ENCODE measurements at places on chromosomes 5 and 9.

GRCh38 chr9:3447788-3448187 is 78.0 kb downstream of the RFX3 start:
- no peak for DNase-seq

- DNase-seq = no peak
Observed at GRCh38 chr9:136407911-136408310, 2.5 kb downstream of the ENTR1 start.

DNA sequence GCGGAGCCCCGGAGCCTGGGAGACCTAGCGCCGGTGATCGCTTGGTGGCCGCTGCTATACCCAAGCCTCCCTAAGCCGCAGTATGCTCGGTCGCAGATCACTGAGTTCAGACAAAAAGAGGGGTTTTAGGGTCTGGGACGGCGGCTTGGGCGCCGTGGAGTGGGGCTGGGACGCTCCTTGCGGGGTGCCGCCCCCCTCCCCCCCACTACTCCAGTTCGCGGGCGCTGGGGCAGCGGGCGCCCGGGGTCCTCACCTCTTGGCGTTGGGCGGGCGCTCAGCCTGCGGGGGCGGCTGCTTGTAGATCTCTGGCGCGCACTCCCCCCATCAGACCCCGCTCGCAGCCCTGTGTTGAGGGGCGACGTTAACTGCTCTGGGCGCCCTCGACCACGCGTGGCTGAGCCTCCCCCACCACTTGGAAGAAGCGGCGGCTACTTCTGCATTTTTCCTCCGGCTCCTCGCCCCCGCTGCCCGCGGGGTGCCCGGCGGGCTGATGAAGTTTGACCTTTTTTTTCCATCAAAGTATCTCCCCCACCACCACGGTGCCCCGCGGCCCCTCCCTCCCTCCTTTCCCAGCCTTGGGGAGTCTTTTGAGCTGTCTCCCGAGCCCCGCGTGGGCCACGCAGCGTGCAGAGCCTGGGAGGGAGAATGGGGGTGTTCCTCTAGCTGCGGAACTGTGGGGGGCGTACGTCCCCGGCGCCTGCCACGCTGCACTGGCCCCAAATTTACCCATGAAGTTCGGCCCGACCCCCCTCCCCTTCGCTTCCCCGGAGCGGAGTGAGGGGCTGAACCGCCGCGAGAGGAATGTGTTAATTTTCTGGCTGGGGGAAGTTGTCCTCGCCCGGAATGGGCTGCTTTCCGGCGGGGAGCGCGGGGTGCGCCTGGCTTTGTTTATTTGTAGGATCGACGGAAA is 1.2 kb downstream of the CXXC5 start:
- DNase-seq = no peak

GRCh38 chr9:96607971-96608370 is 11.7 kb downstream of the CDC14B start:
- DNase-seq = no peak

DNA sequence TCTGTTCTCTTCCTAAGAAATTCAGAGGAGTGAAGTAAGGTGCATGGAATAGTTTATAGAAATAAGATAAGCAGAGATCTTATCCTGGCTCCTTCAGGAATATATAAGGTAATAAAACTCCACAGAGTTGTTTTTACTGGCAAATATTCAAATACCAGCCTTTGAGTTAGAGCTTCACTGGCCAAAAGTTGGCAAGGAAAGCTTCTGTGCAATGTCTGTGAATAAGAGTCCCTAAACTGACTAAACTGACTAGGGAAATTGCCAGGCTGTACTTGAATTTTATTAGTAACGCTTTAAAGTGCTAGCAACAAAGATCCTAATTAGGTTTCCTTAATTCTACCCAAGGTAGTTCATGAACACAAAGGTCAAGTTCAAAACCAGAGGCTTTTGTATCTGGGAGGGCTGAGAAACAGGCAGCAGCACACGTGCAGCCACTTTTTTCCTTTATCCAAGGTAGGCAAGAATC is 131.1 kb upstream of the MPDZ start:
- DNase-seq = no peak

- DNase-seq = no peak
Observed at GRCh38 chr9:87601176-87601575, 103.5 kb downstream of the DAPK1 start.

- no peak for DNase-seq
Observed at GRCh38 chr5:38371596-38371995, 113.2 kb downstream of the EGFLAM start.

DNA sequence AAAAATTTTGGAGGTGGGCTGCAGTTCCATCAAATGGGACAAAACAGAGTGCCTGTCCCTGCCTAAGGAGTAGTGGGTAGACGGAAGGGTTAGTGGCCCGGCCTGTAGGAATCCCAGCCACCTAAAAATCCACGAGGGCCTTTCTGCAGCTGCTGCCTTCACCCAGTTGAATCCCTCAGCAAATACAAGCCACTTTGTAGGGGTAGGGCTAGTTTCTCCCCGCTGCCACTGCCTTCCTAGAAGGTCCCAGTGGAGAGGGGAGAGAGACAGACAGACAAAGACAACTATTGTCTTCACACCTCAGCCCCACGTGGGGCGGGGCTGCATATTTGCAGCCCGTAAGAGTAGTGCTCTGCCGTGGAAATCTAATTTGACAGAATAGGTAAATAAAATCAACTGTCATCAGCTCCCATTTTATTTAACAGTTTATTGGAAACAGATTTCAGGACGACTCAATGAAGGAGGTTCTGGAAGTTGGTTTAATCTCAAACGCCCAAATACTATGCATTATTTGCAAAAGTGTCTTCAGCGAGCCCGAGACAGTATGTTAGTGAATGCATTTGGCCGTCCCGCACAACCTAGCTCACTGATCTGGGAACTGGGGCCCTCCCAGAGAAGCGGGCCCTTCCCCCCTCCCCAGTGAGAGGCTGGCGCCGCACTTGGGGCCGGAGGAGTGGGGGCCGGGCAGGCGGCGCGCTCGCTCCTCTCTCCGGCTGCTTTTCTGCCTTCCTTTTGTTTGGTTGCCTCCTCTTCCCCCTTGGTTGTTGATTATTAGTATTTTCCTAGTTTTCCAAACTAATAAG is 67.6 kb upstream of the TBCA start:
- no peak for DNase-seq

DNA sequence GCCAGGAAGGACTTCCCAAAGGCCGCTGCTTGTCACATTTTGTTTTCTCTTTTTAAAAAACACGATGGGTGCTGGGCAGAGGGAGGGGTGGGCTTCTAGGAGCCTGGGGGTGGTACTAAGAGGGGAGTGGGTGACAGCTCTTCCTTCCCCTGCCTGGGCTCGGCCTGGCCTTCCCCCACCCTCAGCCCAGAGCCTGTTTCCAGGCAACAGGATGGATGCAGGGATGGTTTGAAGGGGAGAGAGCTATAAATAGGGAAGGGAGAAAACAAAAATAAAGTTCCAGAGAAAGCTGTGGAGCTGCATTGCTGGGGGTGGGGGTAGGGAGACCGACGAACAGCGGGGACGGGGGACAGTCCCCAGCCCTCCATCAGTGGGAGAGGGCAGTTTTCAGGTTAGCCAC is 6.6 kb upstream of the GPRIN1 start:
- no peak for DNase-seq

- DNase-seq = no peak
Observed at GRCh38 chr9:93225417-93225816, 41.5 kb downstream of the WNK2 start.

DNA sequence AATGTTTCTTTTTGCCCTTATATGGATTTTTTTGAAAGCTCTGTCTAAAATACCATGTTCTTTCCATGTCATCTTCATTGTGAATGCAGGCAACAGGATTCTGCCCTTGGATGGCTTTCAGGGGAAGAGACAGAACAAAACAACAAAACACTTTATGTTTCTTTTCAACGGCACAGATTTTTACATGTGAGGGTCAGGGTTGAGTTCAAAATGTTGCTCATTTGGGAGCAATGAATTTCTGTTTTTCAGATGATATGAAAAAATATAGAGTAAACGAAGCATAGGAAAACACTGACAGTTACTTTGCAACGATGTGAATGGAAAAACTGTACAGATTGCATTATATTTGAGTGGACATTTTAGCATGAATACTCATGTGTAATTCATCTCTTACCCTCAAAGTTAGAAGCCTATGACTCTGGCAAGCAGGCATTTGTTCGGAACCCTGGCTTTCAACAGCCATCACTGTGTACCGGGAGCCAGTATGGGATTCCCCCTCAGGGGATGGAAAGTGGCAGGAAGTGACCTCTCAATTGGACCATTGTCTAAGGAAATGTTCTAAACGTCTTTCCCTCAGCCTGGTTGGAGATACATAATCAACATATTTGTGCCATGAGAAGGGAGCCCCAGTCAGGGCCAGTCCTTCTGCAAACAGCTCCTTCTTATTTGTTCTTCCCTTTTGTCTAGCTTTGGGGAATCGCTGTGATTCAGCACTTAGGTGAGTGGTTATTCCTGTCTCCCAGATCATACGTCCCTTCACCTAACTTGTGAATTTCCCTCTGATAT is 153.9 kb upstream of the MEF2C start:
- no peak for DNase-seq

- no peak for DNase-seq
Observed at GRCh38 chr5:93107141-93107540, 473.9 kb downstream of the NR2F1-AS1 start.

GRCh38 chr5:42858031-42858643 is 46.4 kb upstream of the SELENOP start:
- DNase-seq = no peak

DNA sequence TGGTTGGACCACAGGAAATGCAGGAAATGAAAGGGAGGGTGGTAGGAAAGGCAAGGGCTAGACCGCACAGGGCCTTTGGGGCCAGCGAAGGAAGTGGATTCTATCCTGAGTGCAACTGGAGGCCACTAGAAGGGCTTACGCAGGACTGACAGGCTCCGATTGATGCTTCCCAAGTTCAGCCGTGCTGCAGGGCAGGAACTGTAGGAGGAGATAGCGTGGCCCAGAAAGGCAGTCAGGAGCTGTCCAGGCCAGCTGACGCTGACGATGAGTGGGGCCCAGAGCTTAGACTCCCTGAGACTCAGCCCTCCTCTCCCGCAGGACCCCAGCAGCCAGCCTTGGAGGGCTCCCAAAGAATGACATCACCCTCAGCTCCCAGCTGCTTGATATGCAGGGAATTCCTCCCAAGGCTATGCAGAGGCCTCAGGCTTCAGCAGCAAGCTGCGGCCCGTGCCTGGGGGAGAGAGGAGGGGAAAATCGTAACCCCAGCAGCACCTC is 48.8 kb downstream of the KCNIP1 start:
- DNase-seq = no peak

GRCh38 chr9:109689701-109690100 is 90.3 kb upstream of the PALM2AKAP2 start:
- no peak for DNase-seq

DNA sequence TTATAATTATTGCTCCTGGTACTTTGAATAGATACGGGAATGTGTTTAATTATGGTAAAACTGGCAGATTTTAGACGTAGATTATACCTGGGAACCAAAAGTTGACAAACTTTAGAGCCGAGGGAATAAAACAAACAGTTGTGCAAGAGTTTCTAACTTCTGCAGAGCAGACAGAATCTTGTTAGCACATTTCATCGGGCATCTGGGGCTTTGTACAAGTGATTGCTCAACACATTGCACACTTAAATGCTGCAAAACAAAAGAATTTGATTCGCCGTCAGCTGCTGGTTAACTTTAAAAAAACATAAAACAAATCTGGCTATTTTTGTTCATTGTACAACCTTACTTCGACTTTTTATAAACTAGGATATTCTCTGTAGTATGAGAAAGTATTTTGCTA is 398.1 kb downstream of the MAN2A1 start:
- DNase-seq = no peak

DNA sequence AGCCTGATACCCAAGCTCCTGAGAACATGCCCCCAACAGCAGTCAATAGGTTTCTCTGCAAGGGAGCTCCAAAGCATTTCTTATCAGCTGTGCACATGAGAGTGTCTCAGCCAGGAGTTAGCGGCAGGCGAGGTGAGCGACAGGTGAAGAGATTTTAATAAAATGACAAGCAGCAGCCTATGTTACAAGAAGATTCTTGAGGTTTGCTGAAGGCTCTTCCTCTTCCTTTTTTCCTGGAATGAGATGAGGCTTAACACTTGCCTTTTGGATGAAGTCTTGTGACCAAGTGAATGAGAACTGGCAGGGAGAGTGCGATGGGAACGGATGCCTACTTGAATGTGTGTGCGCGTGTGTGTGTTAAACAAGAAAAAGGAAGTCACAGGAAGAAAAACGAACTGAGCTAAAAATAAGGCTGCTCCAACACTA is 76.1 kb downstream of the SHB start:
- DNase-seq = no peak

DNA sequence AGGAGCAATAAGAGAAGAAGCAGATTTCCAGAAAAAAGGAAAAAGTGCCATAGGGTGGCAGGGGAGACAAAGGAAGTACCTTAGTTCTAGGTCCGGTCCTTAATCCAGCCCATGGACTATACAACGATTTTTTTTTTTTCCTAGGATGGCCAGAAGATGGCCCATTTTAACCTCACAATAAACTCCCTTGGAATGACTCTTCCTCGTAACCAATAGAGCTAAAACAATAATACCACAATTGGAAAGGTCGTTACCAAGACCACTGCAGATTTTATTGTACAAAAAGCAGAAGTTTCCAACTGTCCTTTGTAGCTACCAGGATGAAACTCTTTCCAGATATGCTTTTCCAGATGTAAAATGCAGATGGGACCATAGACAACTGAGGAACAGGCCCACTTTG is 34.4 kb upstream of the SSBP2 start:
- no peak for DNase-seq

DNA sequence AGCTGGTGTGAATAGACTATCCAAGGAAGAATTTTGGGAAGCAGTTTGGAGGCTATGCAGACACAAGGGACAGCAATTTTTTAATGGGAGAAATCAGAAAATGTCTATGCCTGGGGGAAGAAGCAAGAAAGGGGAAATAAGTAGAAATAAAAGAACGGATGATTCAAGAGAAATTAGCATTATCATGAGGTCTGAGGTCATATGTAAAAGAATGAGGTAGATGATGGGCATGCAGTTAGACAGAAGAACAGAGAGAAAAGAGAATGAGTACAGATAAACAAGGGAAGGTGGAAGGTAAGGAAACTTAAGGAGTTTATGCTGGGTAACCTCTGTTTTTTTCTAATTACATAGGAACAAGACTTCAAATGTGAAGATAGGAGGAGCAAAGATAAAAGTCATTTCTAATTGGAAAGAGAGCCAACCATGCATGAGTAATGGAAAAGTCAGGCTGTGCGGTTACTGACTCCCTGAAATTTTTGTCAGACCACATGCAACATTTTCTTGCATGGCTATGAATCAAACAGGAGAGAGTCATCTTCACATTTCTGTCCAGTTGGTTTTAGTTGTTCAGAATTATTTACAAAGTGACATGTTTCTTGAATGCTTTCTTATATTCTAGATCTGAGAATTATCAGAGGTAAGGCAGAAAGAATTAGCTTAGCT is 101.0 kb upstream of the PIK3R1 start:
- no peak for DNase-seq

DNA sequence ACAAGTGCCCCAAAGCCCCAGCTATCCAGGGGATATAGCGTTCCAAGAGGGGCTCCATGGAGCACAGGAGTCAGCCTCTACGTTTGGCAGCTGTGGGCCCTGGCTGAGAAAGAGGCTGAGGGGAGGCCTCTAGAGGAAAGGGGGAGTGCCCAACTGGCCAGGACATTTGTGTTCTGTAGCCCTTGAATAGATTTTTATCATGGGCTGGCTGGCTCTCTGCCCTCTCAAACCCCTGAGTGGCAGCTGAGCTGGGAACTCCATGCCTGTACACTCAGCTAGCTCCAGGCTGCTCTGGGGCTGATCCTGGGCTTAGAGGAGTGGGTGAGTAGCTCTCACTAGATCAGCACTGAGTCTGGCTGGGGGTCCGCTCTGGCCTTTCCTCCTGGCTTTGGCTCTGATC is 285.0 kb downstream of the ZSWIM6 start:
- DNase-seq = no peak

All from CD4-positive, alpha-beta T cell treated with Interleukin-6 at 100 ng/mL for 8 hours (primary cell).